Stimulated activated CD8-positive, alpha-beta memory T cell treated with anti-CD3 and anti-CD28 coated beads, Interleukin-12 subunit alpha, Interleukin-12 subunit beta, amount 100 ng/mL, for 1 hour (primary cell): ENCODE measurements at places on chromosomes 5 and 9.

GRCh38 chr5:177333420-177334154 lies 17.9 kb downstream of the LMAN2 start:
- no peak for DNase-seq

DNA sequence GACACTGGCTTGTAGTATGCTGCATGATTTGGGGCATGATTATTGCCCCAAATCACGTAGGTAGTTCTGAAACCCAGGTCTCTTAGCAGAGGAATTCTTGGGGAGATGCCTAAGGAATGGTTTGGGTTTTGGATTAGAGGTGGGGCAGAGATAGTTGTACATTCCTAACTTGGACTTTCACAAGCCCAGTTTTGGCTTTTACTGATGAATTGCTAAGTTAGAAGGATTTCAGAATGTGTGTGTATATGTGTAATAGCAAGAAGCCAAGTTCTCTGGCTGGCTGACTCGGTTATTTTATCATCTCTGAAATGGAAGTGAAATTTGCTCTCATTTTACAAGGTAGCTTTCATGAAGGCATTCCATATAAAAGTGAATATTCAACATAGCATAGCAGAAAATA lies 23.8 kb upstream of the ZNF131 start:
- no peak for DNase-seq

DNA sequence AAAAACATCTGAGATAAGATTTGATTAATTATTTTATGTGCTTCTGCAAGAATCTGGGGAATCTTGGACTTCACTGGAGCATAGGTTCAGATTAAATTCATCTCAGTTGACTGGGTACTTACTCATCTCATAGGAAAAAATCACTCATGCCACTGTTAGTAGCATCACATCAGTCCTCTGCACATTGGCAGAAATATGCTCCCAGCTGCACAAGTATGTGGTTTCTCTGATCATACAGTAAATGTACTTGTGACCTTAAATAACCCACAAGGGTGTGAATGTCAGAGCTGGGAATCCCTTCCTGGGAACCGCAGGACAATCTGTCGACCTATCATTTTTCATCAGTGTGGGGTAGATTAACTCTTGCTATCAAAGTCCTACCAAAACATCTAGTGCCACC lies 203.7 kb upstream of the SLC24A2 start:
- no peak for DNase-seq

GRCh38 chr5:179118756-179119414 lies 58.7 kb downstream of the ZNF354C start:
- DNase-seq = no peak

GRCh38 chr9:87605676-87606075 lies 108.0 kb downstream of the DAPK1 start:
- DNase-seq = no peak

DNA sequence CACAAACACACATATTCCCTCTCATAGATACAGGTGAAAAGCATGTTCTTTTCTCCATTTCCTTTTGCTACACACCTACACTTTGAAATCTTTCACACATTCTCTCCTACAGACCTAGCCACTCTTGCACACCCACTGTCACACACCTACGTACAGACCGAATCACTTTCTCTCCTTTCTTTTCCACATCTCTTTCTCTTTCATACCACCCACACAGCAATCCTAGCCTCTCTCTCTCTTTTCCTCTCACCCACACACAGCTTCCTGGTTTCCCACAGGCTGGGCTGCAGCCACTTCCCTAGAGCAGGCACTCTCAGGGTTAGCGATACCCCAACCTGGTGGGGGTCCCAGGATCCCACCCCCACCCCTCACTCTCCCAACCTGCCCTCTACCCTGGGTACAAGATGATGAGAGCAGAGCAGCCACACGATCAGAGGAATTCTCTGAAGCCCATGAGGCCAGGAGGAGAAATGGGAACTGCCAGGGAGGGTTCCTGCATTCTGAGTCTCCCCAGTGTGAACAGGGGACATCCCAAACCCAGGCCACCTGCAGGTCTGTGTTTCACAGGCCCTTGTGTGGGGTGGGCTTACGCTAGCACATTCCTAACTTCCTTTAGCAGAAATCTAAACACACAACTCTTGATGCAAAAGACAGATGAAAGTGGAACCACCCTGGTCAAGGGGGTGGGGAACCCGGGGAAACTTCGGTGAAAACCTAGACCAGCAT lies 17.1 kb upstream of the SYNPO start:
- DNase-seq = no peak

DNA sequence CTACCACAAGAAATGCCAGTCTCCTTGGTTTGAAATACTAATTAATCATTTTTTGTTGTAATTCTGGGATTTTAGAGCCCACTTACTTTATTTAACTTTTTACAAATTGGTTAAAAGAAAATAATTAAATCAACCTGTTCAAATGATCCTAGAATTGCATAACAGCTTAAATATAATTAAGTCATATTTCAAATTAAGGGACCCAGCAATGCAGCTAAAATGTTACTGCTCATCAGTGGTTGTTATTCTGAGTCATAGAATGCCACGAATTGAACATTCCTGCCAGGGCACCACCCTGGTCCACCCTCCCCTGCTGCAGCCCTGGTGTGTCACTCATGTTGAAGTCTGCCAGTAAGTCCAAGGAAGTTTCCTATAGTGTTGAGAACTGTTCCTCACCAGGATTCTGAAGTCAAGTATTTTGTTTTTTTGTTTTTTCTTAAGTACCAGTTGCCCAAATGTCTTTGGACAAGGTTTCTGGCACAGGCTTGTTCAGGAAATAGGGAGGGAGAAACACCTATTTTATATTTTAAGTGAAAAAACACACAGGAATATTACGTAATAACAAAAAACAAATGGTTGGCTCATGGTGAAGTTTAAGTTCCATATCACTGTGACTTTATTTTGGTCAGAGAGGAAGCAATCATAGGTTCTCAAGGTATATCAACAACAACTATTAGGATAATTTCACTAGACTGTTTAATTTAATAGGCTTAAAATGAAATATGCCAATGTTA lies 4.3 kb upstream of the ITGA1 start:
- DNase-seq = no peak

GRCh38 chr5:133947431-133947841 lies 21.0 kb downstream of the C5orf15 start:
- DNase-seq = no peak

GRCh38 chr9:2469681-2470221 lies 151.8 kb upstream of the VLDLR start:
- DNase-seq = no peak

DNA sequence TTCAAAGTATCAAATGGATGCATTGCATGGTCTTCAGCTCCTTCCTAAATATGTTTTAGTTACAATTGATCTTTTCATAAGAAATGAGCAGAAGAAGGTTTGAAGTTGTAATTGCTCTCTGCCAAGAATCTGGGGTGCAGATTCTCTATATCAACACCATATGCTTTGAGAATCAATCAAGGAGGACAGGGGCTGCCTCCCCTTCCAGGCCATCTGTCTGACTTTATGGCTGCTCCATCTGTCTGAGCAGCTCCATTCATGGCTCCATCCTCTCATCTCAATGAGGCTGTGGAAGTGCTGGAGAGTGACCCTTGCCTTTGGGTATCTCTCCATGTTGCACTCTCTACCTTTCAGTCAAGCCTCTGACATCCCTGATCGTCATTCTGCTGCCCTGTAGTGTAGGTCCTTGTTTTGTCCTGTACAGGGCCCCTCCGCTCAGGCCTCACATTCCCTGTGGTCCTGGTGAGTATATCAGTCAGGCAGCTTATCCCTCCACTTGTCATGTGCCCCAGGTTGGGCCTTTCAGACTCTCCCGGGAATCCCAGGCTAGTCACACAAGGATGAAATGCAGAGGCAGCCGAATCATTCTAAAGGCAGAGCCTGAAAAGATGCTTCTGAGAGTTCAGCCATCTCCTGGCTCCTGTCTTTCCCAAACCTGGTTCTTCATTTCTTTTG lies 14.0 kb upstream of the SV2C start:
- DNase-seq = no peak

GRCh38 chr9:128625391-128626146 lies 31.1 kb downstream of the DYNC2I2 start:
- DNase-seq = no peak

GRCh38 chr9:85283421-85283820 lies 458.3 kb downstream of the AGTPBP1 start:
- no peak for DNase-seq

- DNase-seq = no peak
Observed at GRCh38 chr9:1722404-1722803, 292.7 kb upstream of the SMARCA2 start.

DNA sequence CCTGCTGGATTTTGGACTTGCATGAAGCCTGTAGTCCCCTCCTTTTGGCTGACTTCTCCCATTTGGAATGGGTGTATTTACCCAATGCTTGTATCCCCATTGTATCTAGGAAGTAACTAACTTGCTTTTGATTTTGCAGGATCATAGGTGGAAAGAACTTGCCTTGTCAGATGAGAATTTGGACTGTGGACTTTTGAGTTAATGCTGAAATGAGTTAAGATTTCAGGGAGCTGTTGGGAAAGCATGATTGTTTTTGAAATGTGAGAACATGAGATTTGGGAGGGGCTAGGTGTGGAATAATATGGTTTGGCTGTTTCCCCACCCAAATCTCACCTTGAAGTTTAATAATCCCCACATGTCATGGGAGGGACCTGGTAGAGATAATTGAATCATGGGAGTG lies 189.6 kb upstream of the CDKN2B start:
- DNase-seq = no peak
